HepG2 (cell line): ENCODE measurements at places on chromosomes 12 and 14.

DNA sequence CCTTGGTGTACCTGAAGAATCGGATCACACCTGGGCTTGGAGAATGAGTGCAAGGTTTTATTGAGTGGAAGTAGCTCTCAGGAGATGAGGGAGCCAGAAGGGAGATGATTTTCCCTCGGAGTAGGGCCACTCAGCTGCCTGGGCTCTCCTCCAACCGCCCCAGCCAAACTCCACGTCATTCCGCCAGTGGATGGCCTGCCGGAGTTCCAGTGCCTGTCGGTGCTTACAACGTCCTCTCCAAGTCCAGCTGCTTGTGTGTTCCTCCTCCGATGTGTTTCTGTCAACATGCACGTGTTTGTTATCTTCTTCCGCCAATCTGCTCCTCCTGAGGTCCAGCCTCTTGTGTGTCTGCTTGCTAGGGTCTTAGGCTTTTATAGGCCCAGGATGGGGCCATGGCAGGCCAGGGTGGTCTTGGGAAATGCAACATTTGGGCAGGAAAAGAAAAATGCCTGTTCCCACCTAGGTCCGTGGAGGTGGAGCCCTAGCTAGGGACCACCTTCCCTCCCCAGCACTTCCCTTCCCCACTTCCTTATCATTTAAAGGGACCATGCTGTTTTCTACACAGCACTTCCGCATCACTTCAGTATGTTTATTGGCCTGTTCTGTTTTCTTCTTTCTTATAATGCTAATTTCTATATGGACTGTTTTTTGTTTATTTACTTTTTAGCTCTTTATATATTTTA lies 343.2 kb downstream of the PDZRN4 start:
- no peak for DNase-seq

DNA sequence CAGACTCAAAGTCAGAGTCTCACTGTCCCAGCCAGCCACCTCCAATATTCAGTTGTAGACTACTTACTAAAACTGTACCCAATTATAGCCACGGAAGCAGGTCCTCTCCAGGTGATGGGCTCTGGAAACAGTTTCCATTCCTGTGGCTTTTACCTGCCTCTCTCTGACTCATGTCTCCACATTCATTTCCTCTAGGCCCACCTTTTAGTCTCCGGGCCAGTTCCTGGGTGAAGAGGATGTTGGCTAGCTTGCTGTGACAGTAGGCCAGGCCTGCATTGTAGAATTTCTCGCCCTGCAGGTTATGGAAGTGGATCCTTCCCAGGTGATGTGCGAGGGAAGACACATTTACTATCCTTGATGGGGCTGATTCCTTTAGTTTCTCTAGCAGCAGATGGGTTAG lies 5.6 kb downstream of the RDH11 start:
- DNase-seq: no peak

- peak; percentile 79 for DNase-seq
Observed at GRCh38 chr12:101876861-101877805, at the start of gene DRAM1. Gene DRAM1 (plus strand): TSS chr12:101877580. CDS start chr12:101877790, 210 bp downstream.

DNA sequence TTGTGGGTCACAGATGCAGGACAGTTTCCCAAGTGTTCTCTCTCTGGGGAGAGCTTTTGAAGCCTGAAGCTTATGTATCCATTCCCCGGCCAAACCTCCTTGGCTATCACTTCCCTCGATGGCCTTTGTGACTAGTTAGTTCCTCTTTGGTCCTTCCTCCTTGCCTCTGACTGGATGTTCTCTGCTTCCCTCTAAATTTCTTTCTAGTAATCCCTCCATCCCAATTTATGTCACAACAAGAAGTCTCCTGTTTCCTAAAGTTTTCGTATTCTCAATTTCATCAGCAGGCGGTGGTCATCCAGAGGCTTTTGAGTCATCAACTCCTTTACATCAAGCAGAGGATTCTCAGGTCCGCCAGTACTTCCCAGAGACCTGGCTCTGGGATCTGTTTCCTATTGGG lies 27.5 kb downstream of the A2ML1 start:
- no peak for DNase-seq

DNA sequence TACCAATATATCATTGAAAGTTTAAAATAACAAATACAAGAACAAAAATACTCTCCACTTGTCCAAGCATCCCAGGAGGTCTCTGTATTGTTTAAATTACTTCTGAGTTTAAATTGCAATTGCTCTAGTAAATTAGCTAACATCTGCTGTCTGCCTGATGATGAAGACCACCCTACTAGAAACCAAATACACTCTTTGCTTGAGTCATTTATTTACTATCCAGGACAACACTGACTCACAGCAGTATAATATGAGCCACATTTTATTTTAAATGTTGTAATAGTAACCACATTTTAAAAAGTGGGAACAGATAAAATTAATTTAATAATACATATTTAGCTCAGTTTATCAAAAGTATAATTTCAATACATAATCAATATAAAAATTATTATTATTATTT lies 62.9 kb upstream of the EEA1 start:
- DNase-seq: no peak

DNA sequence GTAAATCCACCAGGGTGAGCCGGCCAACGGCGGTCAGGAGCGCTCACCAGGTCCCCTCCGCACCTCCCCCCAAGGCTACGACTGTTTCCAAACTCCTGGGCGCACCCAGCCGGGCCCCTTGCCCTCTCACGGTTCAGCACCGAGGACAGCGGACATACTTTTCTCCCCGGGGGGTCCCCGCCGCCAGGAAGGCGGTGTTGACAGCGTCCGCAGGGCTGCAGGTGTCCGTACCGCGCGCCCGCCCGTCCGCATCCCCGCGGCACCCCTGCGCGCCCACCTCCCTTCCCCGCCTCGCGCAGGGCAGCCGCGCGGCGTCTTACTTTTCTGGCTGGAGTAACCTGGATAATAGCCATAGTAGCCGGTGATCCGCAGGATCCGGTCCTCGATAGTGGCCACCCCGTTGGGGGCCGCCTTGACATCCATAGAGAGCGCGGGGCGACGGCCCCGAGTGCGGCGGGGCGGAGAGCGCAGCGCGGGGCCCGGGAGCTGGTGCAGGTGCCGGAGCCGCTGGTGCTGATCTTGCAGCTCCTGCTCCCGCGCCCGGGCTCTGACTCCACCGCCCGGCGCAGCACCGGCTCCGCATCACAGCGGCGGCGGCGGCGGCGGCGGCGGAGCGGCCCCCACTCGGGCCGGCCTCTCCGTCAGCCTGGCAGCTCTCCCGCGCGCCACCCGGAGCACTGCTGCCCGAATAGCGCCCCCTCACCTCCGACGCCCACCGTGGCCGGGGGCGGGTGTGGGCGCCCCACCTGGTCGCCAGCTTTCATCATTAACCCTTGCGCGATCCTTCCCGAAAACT lies at the start of gene SLC35F4:
SLC35F4 (minus strand) TSS at position 690 of the 796 bp plus-strand sequence.
- no peak for DNase-seq

DNA sequence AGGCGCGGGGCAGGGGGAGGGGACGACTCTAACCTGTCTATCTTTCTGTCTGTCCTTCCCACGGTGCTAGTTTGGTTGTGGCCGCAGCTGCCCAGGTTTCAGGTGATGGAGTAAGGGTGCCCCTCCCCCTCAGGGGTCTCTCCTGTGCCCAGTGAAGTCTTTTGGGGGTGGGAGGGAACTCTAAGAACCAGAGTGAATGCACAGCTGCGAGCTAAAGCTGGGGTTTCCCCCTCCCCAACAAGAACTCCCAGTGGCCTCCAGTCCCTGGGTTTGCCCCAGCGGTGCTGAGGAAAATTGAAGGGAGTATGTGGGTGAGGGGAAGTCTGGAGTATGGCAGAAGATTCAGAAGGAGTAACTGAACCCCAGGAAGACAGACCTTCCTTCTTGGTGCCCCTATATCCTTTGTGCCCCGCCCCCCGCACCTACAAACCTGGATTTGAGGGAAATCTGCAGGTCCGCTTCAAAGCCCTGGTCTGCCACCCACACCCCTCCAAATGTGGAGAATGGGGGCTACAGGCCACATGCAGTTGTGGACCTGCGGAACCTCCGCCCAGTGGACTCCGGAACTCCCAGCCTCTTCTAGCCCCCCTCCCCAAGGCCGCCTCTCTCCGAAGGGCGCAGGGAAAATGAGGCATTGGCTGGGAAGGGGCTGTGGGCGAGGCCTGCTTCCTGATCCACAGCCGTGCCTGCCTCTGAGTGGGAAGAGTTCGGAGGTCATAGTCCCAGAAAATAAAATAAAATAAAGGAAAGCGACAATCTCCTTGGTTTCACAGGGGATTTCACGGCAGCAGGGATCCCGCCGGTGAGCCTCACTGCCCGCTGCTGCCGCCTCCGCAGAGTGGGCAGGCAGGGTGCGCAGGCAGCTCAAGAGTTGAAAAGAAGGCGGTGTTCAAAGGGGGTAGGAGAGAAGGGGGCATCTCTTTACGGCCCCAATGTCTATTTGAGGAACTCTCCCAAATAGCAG lies 3.4 kb upstream of the HOXC9 start:
- DNase-seq: no peak

GRCh38 chr12:56198836-56199235 lies 9.6 kb upstream of the SMARCC2 start:
- no peak for DNase-seq

DNA sequence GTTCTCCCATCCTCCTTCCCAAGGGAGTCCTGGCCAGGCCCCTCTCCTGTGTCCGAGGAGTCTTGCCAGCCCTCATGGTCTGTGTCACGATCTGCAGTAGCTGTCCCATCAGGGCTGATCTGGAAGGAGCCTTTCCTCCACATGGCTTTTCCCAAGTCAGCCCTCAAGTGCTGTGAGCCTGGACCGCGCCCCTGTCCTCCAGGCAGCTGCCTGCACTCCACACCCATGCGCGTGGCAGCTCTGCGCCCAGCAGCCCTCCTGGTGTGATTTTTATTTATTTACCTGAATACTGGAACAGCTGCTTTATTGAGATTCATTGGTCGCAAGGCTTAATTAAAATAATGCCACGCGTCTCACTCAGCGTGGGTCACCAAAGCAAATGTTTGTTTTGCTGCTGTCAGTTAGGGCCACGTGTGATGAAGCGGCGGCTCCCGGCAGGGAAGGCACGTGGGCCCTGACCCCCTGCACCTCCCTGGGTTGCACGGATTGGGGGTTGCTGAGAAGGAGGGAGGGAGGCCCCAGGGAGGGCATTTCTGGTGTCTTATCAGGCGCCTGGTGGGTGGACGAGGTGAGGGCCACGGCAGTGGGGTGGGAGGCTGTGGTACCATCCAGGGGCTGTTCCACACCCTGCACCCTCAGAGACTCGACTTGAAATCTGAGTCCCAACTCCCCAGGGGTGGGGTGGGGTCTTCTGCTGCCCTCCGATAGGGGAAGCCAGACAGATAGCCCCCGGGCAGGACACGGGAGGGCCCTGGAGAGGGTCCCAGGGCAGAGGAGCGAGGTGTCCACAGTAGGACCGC lies 206.3 kb upstream of the C14orf180 start:
- no peak for DNase-seq

DNA sequence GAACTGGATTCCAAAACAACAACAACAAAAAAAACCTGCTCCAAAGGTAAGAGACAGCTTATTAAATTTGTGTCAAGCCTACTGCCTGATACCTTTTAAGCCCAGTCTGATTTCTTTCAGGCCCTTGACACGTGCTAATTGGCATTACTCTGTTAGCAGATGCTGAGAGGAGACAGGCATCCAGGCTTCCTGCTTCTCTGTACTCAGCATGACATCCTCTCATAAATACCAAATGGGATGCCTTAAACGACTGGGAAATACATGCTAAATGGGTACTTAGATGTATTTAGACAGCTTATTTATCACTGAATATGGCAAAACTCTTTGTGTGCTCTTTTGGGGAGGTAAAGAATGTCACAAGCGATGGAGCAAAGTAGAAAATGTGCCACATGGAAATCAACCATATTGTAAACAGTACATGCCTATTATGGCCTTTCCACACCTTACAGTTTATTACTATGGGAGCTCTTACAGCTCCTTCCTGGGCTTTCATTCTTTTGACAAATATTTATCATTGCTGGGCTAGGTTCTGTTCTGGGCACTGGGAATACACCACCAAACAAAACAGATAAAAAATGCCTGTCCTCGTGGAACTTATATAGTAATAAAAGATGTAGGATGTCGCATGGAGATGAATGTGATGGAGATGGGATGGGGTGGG lies 11.5 kb upstream of the PCED1B start:
- no peak for DNase-seq

- no peak for DNase-seq
Observed at GRCh38 chr12:92641291-92641690, 61.5 kb upstream of the PLEKHG7 start.

- DNase-seq: no peak
Observed at GRCh38 chr12:100166232-100166631, 23.6 kb upstream of the BLTP3B start.

- no peak for DNase-seq
Observed at GRCh38 chr12:116313194-116313927, 35.9 kb upstream of the MED13L start.

DNA sequence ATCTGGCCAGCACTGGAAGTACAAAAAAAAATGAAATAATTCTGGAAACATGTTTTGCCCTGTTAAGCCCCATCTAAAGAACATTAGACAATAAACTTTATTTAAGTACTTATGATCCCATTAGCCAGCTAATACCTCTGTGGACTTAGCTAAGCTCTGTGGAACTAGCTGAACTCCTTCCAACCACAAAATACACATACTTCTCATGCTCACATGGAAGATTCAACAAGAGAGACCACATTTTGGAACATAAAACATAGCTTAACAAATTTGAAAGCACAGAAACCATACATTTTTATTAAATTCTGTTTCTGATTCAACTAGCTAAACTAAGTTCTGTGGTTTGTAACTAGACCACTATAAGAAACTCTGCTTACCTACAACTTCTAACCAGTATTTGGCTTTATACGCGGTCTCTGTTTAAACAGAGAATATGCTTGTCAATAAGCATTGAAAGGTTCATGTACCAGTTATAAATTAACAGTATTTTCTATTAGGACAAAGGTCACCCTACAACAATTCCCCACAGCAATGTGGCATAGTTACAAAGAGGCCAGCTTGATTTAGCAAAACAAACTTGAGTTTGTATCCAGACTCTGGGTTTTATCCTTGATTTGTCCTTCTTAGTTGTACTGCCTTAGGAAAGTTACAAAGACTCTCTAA lies 300.1 kb downstream of the C12orf50 start:
- DNase-seq: no peak

GRCh38 chr14:59507752-59508103 lies 23.4 kb downstream of the JKAMP start:
- DNase-seq: no peak

- DNase-seq: no peak
Observed at GRCh38 chr14:78974691-78975090, 804.5 kb downstream of the NRXN3 start.

DNA sequence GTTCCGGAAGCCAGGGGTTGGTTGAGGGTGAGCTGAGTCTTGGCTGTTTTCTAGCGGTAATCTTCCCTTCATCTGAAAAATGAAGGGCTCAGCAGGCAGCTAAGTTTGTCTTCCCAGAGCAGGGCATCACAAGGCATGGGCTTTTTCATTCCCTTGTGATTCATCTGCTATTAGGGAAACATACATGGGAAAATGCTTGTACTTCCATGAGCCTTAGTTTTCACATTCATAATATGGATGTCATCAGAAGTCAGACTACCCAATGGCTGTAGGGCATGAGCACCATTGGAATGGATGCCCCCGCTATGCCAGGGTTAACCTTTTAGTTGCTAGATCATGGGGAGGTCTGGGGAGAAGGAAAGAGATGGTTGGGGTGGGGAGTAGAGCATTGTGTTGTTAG lies 18.7 kb downstream of the HELB start:
- no peak for DNase-seq

GRCh38 chr12:132477017-132477702 lies 12.8 kb upstream of the FBRSL1 start:
- DNase-seq: no peak
